ENCODE measurements at places on chromosomes 7 and 10.
A peak's percentile ranks its signal among the peaks of the same experiment; 100 is the strongest.

DNA sequence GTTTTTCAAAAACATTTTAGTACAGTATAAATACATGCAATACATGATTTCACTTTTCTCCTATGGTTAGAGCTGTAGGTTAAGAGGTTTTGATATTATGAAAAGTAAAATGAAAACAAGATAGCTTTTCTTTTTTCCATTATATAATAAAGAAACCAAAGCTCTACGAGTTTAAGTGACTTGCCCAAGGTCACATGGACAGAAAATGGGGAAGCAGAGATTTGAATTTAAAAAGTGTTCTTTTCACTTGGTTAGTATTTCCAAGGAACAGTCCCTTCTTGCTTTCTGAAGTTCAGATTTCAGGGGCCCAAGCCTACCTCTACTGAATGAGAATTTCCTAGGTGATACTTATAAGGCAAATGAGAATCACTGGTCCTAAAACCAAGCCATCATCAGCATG, 13.2 kb upstream of the MAP3K8 start:
- no peak for DNase-seq

DNA sequence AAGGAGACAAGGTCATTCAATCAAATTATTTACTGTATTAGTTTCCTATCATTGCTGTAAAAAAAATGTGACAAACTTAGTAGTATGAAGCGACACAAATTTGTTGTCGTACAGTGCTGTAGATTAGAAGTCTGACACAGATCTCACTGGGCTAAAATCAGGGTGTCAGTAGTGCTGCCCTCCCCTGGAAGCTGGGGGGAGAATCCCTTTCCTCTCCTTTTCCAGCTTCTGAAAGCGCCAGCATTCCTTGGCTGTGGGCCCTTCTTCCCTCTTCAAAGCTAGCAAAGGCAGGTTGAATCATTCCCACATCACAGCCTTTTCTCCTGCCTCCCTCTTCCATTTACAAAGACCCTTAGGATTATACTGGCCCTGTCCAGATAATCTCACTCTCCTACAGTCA, 28.0 kb downstream of the VPS41 start:
- no peak for DNase-seq

- no peak for DNase-seq
These were observed 4.0 kb upstream of the BORCS7 start for GRCh38 chr10:102850025-102850518.

GRCh38 chr10:13448216-13448615, 80.6 kb downstream of the BEND7 start:
- peak; percentile 37 for DNase-seq

GRCh38 chr7:70595755-70596597, 536.0 kb upstream of the GALNT17 start:
- DNase-seq: no peak

- no peak for DNase-seq
These were observed 60.1 kb upstream of the ZPBP start for GRCh38 chr7:50153148-50153547.

- no peak for DNase-seq
These were observed 32.6 kb downstream of the STRIP2 start for GRCh38 chr7:129466796-129467195.

DNA sequence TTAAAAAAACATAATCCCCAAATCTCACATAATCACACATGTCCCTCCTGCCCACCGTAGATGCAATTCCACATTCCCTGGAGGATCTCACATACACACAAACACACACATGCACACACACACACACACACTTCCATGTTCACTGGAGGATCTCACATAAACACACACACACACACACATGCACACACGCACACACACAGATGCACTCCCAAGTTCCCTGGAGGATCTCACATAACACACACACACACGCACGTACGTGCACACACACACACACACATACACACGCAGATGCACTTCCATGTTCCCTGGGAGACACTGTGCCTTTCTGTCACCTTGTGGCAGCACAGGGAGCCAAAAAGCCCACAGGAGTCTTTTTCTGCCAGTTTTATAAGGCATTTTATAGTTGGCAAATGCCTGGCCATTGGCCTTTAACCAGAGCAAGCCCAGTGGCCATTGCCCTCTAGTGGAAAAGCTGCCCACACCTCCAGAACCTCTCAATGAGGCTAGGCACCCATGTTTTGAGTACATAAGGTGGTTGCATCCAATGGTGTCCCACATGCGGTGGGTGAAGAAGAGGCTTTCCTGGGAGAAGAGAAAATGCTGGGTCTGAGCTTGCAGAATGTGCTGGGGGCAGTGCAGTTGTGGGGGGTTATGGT, 115.4 kb upstream of the ACBD5 start:
- no peak for DNase-seq

DNA sequence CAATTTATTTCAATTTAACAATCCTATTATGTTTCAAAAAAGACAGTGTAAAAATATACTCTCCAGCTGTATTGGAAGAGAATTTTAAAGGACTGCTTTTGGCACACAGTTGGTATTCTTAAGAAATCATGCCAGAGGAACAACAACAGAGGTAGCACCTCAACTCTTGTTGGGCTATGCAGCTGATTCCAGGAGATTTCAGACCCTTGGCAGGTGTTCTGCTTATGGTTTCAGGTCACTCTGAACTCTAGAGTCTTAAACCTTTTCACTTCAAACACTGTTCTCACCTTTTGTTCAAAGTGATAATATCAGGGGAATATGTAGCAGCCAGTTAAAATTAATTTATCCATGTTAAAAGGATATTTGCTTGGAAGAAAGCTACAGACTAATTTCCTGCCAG, 160.1 kb downstream of the PFKFB3 start:
- DNase-seq: no peak

GRCh38 chr7:107046491-107047259, 2.2 kb downstream of the PRKAR2B start:
- DNase-seq: no peak

DNA sequence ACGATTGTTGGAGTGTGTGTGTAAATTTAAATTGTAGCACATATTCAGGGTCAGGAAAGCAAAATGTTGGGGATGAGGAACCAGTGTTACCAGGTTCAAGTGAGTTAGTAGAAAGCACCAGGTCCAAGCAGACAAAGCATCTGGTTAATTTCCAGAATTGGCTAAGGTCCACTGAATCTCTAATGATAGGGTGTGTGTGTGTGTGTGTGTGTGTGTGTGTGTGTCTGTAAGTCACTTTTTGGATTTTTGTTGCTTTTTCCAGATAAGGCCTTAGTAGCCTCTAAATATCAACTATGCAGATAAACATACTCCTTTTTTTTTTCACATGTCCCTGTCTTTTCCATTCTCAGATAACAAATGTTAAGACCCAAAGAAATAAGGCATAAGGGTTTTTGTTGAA, 36.6 kb upstream of the FMC1 start:
- DNase-seq: no peak

DNA sequence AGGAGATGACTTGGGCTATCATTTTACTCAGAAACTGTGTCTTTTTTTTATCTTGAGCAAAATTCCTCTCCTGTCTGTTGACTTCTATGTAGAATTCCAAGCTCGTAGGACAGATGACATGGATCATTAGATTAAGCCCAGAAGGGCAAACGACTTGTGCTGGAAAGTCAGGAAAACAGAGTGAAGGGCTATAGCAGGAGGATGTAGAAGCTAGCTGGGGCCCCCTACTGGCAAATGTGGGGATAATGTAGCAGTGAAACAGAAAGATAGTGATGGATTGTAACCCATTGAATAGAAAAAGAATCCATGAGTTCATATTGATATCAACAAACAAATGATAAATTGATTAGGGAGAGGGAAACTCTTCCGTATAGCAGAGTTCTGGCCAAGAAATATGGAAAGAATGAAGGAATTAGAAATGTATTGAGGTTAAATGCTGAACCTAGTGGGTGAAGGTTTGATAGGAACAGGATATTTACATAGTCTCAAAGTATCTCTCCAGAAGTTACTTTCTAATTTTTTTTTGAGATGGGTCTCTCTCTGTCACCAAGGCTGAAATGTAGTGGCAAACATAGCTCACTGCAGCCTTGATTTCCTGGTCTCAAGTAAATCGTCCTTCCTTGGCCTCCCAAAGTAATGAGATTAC, 103.6 kb downstream of the LYZL1 start:
- DNase-seq: peak; percentile 61
